Stimulated activated CD8-positive, alpha-beta memory T cell treated with anti-CD3 and anti-CD28 coated beads, Interleukin-7, amount 100 ng/mL, for 1 hour (primary cell): ENCODE measurements at places on chromosomes 12 and 14.

- DNase-seq = no peak
Measured at GRCh38 chr12:113302886-113303640, 31.8 kb downstream of the SLC8B1 start.

DNA sequence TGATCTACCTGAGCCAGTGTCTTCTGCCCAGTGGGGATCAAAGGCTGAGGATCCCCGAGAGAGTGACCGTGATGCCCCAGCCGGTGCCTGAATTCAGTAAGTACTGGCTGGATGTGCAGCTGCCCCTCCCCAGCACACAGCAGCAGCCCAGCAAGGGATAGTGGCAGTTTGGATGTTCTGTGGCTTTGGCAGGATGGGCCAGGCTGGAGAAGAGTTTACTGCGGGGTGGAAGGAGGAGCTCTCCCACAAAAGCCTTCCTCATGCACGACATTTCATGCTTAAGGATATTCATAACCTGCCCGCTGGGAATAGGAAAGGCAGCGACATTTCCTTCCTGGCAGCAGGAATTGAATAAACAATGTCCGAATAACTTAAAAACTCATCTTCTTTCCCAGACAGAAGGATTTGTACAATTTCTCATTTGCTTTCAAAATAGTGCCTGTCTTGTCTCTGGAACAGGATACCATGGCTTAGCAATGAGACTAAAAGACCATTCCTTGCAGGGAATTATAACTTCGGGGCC lies 135.6 kb upstream of the PRMT8 start:
- no peak for DNase-seq

DNA sequence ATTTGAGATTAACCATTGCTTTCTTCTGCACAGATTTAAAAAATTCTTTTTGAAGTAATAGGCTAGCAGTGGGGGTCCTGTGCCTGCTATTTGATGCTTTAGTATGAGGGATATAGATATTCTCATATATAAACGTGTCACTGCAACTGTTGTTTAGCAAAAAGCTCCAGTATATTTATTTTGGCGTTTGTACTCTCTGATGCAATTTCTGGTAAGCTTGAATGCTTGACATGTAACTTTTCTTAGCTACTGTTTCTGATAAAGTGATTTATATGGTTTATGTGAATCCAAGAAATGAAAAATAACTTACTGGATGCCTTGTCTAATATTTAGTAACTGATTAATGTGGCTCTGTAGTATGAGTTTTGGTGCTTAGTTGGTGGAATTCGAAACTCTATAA lies 77.1 kb downstream of the TTLL5 start:
- DNase-seq = no peak

GRCh38 chr12:117024961-117025480 lies 74.2 kb downstream of the TESC start:
- no peak for DNase-seq

- DNase-seq = no peak
Measured at GRCh38 chr14:89771251-89771650, 183.3 kb downstream of the EFCAB11 start.

- DNase-seq = peak; percentile 31
Measured at GRCh38 chr12:49088150-49088931, 6.3 kb downstream of the DHH start.

DNA sequence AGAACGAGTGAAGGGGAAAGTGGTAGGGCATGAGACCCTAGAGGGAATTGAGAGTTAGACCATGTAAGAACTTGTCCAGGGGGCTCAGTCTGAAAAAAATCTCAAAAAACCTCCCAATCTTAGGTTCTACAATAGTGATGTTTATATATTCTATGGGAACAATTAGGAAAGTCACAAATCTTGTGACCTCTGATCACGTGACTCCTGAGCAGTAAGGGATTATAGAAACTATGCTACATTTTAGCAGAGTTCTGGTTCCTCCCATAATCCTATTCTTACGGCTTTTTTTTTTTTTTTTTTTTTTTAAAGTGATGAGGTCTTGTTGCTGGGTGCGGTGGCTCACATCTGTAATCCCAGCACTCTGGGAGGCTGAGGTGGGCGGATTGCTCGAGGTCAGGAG lies 5.8 kb downstream of the ADCK1 start:
- no peak for DNase-seq

GRCh38 chr12:131132118-131132892 lies 178.6 kb downstream of the ADGRD1 start:
- peak; percentile 60 for DNase-seq

GRCh38 chr14:69674546-69675244 lies 63.3 kb downstream of the SUSD6 start:
- DNase-seq = no peak

DNA sequence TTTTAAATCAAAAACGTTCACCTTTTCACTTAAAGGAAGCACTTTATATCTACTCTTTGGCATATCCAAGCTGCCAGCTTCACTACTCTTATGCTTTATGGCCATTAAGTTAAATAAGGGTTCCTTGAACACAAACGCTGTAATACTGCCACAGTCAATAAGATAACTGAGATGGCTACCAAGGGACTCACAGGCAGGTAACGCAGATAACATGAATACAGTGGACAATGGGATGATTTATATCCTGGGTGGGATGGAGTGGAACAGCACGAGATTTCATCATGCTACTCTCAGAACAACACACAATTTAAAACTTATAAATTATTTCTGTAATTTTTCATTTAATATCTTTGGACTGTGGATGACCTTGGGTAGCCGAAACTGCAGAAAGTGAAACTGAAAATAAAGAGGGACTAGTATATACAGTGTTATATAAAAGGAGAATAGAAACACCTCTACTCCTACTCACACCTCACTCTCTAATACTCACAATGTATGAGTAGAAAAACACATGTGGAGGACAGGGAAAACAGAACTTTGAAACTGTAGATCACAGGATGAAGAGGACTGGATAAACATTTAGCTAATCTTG lies 367.3 kb downstream of the C12orf50 start:
- no peak for DNase-seq

DNA sequence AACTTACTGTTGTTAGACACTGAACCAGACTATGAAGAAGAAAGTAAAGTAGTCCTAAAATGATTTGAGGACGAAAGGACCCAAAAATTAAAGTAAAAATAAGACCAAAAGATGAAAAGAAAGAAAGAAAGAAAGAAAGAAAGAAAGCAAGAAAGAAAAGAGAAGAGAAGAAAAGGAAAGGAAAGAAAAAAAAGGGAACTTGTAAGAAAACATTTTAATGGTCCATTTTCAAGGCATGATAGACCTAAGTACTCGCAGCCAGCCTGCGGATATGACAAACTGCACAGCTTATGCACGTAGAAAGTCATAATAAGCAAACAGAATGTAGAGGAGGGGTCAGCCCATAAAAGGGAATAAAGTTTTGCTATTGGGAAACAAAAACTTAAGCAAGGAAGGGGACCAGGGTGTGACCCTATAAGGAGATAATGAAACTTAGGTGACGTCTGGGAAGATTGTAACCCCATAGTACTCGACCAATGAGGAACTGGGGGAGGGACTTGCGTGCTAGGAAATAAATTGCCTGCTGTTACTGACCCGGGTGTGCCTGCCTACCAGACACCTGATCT lies 59.7 kb downstream of the APOBEC1 start:
- no peak for DNase-seq

GRCh38 chr12:106130474-106131113 lies 8.2 kb downstream of the NUAK1 start:
- DNase-seq = no peak

- no peak for DNase-seq
Measured at GRCh38 chr14:52923902-52924575, 26.8 kb downstream of the FERMT2 start.

DNA sequence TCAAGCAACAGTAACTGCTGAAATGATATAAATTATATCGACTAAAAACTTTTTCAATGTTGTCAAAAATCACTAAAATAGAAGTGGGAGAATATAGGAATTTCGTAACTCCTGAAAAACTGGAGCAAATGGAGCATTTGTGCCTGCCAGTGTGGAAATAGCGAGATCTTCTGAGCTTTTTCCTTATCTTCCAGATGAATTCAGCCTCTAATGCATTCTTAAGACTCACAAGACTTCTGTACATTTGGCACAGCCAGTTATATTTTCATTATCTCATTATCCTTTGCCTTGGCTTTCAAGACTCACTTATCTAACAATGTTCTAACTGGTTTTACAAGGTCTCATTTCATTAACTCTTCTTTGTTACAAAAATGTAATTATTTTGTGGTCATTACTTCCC lies 252.4 kb downstream of the GXYLT1 start:
- no peak for DNase-seq

DNA sequence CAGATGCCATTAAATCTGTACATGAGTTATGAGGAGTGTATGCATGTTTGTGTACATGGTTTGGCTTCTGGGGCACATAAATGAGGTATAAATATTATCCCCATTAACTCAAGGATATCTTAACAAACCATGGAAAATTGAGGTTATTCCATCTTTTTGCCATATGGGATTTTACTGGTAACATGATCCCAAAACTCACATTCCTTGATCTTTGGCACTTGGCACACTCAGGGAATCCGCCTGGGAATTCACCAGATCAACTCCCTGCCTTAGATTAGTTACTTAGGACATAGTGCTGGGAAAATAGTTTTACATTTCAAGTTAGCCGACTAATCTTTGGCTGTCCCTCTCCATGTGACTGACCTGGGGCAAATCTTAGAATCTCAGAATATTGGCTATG lies 16.9 kb downstream of the CDKN1B start:
- no peak for DNase-seq

DNA sequence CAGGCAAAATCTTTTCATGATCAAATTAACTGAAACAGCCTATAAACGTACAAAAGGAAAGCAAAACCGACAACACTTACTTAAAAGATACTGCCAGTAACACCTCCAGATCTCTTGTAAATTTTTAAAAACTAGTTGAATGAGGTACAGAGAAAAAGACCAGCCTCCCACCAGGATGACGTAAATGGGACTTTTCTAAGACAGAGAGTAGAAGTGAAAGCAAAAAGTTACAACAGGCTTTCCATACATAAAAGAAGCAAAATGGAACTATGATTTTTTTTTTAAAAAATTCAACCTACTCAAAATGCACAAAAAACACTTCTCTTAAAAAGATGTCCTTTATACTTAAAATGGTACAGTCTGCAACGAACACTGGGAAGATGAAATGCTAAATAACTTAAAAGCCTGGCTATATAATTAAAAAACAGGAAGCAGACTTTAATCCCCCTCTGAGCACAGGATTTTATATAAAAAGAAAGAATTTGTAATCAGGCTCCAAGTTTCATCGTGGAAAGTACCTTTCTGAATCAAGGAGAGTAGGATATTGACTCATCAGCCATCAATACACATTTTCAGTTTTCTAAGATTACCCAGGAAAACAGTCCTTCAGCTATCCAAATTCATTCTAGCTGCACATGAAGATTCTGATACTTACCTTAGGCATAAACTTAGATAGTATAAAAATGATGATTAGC lies 14.2 kb upstream of the MYO1A start:
- no peak for DNase-seq

- DNase-seq = no peak
Measured at GRCh38 chr14:86003998-86004397, 474.1 kb downstream of the FLRT2 start.

GRCh38 chr14:96735526-96735925 lies 61.7 kb upstream of the VRK1 start:
- DNase-seq = no peak

- DNase-seq = no peak
Measured at GRCh38 chr12:4144676-4145075, 128.9 kb upstream of the CCND2 start.

GRCh38 chr12:25670076-25671055 lies 117.3 kb upstream of the LMNTD1 start:
- no peak for DNase-seq

DNA sequence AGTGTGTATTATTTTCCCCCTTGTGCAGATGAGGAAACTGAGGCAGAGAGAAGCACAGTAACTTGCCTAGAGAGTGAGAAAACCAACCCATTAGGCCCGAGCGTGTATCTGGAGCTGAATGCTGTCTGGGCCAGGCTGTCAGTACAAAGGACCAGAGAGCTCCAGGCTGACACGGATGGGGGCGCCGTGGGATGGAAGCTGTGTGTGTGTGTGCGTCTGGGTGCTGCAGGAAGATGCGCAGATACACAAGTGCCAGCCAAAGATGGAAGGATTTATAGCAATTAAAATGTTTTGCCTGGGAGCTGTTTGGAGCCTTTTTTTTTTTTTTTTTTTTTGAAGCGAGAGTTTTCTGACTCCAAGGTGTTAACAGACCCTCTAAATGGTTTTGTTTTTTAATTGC lies 53.7 kb upstream of the GPATCH2L start:
- DNase-seq = no peak

DNA sequence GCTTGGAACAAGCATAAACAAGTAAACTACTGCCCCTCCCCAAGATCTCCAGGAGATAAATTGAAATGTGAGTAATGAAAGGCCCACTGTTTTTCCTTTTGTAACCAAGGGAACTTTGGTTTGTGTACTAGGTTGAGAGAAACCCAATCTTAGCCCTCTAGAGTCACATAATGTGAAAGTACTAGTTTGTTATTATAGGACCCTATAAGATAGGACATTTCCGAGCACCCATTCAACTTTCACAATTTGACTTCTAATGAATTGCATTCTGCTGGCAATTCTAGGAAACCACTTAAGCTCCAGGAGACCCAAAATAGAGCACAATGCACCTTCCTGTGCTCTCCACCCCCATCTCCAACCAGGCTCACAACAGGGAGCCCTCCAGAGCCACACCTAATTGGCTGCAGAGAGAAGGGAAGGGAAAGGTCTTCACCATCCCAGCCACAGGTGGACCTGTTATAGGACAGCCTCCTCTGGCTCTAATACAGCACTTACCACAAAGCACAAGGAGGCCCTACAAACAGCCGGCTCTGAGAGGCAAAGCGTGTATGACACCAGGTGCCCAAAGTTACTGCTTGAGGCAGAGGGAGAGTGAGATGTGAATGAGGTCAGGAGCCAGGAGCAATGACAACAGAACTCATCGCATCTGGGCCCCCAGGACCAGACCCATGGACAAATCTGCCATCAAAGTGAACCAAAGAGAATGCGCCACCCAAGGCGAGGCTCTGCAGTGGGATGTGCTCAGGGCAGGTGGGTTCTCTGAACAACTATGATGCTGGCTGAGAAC lies 163.3 kb upstream of the NTF3 start:
- DNase-seq = no peak

- no peak for DNase-seq
Measured at GRCh38 chr14:71597287-71597920, 334.8 kb upstream of the RGS6 start.

GRCh38 chr14:24432259-24433131 lies 2.7 kb downstream of the KHNYN start:
- no peak for DNase-seq

GRCh38 chr12:2013527-2014223 lies 9.4 kb upstream of the DCP1B start:
- DNase-seq = no peak

DNA sequence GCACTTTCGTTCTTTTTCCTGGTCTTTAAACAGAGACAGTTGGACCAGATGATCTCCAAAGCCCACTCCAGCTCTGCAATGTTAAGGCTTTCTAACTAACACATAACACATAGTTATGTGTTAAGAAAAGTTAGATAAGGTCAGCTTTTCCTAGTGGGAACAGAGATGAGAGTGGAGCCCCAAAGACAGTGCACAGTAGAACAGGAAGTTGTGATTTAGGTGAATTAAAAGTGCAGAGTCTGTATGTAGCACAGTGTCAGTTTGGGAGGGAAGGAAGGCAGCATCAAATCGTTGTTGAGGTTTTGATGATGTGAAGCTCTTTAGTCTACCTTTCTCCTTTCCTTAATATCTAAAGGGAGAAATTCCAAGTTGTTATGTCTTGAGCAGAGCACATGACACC lies 31.7 kb downstream of the PRORP start:
- DNase-seq = no peak
